Right renal cortex interstitium (tissue), 3 donors: ENCODE measurements at places on chromosomes 2 and 18. TPM values are rescaled to one million over a fixed set of nuclear protein-coding genes. Genes with fewer than 3 reads are reported as not detected.

The CHRND gene
- 0.74 TPM for polyA plus RNA-seq

- DNase-seq, result no peak
Observed at GRCh38 chr2:1207962-1208510, 205.2 kb upstream of the TPO start.

- no peak for DNase-seq
Observed at GRCh38 chr2:207967121-207967520, 58.2 kb downstream of the PLEKHM3 start.

GRCh38 chr2:344811-345210 is 56.9 kb upstream of the ALKAL2 start:
- no peak for DNase-seq

The EFHD1 gene
- 85.6 TPM for polyA plus RNA-seq

GRCh38 chr2:221468317-221468716 is 103.8 kb downstream of the EPHA4 start:
- no peak for DNase-seq

The CXCR1 gene
- polyA plus RNA-seq, result not detected

GRCh38 chr2:119431976-119432850 is 559 bp downstream of the TMEM37 start:
- no peak for DNase-seq

- DNase-seq, result no peak
Observed at GRCh38 chr18:12748671-12749070, 45.8 kb downstream of the PSMG2 start.

The SLC5A7 gene
- 0.76 TPM for polyA plus RNA-seq

GRCh38 chr2:45874344-45874743 is 222.9 kb downstream of the PRKCE start:
- DNase-seq, result no peak

- no peak for DNase-seq
Observed at GRCh38 chr2:246489-247144, 17.2 kb downstream of the SH3YL1 start.

The CRYBA2 gene
- not detected for polyA plus RNA-seq

GRCh38 chr18:70398076-70398475 is 109.2 kb downstream of the SOCS6 start:
- no peak for DNase-seq

GRCh38 chr2:219451661-219452360 is 17.2 kb downstream of the SPEG start:
- DNase-seq, result no peak

The SMCHD1 gene
- 60.5 TPM for polyA plus RNA-seq

DNA sequence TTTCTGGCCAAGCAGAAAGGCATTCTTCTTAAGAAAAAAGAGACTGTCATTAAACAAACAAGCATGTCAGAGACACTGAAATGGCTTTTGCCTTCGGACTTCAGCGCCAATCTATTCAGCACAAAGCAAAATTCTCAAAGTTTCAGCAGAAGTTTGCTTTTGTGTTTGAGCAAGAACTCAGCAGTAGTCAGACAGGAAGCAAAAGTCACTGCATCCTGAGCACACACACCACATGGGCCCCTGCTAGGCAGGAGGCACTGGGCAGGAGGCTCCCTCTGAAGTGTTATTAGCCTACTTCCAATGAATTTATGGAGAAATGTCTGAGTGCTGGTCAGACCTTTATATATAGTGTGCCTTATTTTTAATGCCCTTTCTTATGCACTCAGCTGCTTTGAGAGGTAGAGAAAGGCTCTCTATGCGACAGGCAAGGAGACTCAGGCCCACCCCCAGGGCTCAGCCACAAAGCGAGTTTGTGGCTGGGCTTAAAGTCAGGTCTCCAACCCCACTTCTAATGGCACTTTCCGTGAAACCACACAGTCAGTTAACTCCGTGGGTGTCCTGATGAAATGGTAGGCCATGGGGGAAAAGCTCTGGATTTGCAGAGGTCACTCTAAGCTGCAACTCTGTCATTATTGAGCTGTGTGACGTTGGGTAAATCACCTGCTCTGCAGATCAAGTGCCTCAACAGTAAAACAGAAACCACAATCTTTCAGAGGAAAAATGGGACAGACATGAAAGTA is 161.0 kb upstream of the TMEM200C start:
- no peak for DNase-seq

DNA sequence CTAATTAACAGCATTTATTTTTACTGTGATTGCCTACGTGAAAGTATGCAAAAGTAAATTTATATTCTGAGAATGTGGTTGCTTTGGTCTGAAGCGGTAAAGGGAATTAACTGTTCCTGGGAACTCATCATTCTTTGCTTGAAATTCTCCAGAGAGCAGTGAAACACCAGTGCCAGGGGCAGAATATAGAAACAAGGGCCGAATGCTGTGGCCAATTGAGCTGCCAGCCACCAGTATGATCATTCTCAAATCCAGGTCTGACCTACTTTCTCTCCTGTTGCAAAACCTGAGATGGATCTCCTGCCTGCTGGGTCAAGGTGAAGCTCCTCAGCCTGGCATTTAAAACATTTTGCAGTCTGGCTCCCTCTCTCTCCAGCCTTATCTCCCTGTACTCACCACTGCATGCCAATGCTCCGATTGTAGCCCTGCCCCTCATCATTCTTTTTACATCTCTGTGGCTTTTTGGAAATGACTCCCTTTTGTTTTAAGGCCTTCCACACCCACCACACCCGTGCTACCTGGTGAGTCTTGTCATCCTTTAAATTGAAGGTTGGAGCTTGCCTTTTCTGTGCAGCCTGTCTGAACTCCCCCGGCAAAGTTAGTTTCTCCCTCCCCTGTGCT is 94.5 kb upstream of the TMEM178A start:
- no peak for DNase-seq

DNA sequence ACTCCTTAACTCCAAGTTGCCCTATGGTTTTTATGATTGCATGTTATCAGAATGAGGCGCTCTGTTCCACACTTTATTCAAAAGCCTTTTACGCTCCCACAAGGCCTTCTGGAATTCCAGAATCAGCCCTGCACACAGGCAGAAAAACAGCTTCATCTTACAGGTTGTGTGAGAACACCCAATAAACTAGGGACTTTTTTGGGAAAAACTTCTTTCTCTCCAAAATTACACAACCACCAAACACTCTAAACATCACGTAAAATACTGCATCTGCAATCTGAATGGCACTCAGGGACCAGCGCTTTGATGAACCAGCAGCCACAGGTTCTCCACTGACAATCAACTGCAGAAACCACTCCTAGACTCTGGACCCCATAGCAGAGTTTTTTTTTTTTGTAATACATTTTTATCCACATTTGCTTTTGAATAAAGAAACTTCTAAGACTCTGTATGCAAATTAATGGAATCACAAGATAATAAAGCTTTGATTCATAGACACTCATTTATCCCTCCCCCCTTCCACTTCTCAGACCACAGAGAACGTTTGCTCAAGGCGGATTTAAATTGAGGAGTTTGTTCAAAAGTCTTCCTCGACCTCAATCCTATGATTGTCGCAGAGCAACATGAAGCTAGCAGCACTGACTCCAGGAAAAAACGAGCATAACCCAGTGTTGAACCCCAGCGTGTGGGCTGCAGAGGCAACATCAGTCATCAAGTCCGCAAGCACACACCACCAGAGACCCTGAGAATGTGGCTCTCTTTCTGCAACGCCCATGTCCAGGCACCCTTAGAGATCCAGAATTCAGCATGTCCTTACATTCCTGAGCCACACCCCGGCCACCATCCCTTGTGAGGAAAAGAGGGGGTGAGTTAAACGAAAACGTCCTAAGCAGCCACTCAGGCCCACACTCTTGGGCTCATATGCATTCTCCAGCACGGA is 116.5 kb downstream of the MBP start:
- no peak for DNase-seq

DNA sequence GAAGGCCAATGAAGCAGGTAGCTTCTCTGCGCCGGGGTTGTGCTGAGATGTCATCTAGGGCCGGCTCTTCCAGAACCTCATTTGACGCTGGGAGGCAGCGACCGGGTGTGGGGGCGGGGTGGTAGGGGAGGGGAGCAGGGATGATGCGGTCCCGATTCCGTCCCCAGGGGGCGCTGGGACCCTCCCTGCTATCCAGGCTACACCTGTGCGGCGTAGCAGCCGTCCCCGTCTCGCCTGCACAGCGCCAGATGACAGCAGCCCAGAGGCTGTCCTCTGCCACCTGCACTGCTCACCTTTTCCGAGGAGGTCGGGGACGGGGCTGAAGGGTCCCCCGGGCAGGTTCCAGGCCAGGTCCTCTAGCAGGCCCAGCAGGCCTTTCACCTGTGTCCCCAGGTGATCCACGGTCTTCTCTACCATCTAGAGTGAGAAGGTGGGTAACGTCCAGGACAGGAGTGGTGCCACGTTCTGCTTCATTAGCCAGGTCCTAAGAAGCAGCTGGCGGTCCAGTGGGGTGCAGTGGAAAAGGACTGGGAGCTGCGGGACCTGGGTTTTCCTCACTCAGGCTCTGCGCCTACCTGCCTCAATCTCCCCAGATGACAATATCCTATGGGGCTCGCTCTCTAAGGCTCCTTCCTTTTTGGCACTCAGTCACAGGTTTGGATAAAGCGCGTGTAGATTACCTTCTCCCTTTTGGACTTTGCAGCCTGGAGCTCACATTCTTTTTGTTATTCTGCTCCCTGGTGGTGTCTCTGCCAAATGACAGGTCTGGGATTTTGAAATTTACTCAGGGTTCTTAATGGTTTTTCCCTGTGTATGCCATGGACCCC is 56.0 kb upstream of the RAB6C start:
- no peak for DNase-seq

DNA sequence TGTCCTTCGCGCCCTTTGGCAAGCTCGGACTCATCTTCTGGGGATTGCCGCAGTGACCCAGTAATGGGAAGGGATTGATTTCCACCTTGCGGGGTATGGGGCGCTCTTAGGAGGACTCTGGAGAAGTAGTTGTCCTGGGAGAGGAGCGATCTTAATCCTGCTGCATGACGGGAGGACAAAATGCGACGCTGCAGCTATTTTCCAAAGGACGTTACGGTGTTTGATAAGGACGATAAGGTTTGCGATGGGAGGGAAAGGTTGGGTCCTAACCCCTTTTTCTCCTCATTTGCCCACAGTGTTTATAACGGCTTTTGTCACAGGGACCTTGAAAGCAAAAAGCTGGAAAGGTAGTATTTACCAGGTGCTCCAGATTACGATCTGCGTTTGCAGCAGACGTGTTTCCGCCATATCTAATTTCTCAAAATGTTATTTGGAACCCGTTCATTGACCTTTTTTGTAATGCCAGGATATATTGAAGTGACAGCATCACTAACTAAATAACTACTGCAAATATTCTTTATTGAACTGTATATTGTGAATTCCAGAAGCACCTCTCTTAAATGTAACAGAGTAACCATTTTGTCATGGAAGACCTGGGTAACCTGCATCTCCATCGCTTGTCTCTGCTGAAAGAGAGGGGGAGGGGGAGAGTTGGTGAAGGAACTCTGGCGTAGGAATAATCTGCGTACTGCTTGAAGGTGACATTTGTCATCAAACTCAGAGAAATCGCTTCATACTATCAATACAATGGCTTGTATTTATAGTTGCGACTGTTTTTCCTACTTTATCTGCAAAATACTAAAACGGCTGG is 590 bp downstream of the MDH1 start:
- peak; percentile 2 for DNase-seq

DNA sequence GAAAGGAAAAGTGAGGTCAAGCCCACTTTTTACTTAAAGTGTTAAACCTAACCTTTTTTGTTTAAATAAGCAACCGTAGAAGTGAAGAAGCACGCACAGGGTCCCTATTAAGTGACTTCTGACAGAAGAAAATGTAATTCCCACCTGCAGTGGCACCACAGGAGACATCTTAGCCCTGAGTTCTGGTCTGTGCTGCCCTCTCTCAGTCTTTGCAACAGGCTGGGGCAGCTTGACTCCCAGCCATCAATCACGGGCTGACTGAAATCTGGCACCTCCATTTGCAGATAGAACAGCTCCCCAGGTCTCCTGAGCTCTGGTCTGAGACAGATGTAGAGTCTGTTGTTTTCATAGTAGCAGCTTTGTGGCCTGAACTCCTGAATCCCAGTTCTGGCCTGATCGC is 170.0 kb downstream of the LTBP1 start:
- DNase-seq, result no peak

GRCh38 chr2:181411105-181411849 is 45.9 kb upstream of the ITGA4 start:
- no peak for DNase-seq

The NOSTRIN gene
- polyA plus RNA-seq, result 37.5 TPM

DNA sequence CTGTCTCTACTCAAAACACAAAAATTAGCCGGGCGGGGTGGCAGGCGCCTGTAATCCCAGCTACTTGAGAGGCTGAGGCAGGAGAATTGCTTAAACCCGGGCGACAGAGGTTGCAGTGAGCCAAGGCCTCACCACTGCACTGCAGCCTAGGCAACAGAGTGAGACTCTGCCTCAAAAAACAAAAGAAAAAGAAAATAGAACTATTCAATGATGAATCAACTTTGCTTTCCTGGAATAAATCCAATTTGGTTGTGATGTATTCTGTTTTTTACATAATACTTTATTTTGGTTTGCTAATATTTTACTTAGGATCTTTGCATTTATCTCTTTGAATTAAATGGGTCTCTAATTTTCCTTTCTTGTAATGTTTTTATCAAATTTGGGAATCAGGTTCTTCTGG is 86.3 kb upstream of the MBOAT2 start:
- no peak for DNase-seq

The NT5DC4 gene
- not detected for polyA plus RNA-seq

The CDH19 gene
- polyA plus RNA-seq, result 0.23 TPM
